Left lung (tissue), 14 donors: ENCODE measurements at places on chromosomes 1 and 21. TPM values are rescaled to one million over a fixed set of nuclear protein-coding genes. Genes with fewer than 3 reads are reported as not detected.

Gene ERG
- polyA plus RNA-seq, result 48.1 TPM

Gene MYBPH
- 0.07 TPM for polyA plus RNA-seq

Gene CD5L
- 0.23 TPM for polyA plus RNA-seq

Gene CCDC185
- not detected for polyA plus RNA-seq

GRCh38 chr1:13699936-13700520 is at the start of gene PRDM2:
PRDM2 (plus strand) TSS chr1:13700188; CDS start chr1:13715606, 15,418 bp downstream.
- DNase-seq, result peak; percentile 63

DNA sequence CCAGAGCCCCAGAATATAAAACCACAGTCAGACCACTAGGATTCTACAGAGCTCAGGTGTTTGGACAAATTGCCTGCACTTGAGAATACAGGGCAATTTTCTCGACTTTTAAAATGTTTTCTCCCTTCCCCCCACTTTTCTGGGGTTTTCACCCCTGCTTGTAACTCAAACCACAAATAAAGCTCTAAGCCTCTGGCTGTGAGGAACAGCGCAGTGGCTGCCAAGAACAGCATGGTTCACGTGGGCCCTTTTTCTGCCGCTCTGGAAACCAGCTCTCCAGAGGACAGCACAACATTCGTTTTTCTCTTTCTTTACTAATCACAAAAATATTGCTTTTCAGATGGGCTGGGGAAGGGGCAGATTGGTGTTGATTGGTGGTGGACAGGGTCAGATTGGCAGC is 102.2 kb upstream of the JUN start:
- DNase-seq, result no peak

GRCh38 chr1:229509576-229509975 is 1.4 kb upstream of the NUP133 start:
- no peak for DNase-seq

DNA sequence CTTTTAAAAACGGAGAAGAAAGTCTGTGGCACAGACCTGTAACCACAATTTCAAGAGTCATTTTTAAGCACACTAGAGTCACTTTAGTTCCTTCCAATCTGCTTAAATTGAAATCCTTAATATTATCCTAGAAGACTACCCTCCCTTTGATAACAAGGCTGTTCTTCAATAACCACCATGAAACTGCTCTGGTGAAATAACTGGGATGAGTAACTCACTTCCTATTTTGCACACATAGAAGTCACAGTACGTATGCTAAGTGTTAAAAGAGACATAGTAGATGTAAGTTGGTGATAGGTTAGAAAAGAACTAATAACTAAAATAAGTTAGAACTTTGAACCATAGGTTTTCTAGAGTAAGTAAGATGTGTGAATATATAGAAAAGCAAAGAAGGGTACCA is 107.8 kb downstream of the NME7 start:
- DNase-seq, result no peak
